Stimulated activated CD8-positive, alpha-beta memory T cell treated with anti-CD3 and anti-CD28 coated beads, Interleukin-7, amount 100 ng/mL, for 1 hour (primary cell): ENCODE measurements at places on chromosomes 4 and X.

- no peak for DNase-seq
Observed at GRCh38 chr4:80049402-80049801, 23.6 kb downstream of the ANTXR2 start.

DNA sequence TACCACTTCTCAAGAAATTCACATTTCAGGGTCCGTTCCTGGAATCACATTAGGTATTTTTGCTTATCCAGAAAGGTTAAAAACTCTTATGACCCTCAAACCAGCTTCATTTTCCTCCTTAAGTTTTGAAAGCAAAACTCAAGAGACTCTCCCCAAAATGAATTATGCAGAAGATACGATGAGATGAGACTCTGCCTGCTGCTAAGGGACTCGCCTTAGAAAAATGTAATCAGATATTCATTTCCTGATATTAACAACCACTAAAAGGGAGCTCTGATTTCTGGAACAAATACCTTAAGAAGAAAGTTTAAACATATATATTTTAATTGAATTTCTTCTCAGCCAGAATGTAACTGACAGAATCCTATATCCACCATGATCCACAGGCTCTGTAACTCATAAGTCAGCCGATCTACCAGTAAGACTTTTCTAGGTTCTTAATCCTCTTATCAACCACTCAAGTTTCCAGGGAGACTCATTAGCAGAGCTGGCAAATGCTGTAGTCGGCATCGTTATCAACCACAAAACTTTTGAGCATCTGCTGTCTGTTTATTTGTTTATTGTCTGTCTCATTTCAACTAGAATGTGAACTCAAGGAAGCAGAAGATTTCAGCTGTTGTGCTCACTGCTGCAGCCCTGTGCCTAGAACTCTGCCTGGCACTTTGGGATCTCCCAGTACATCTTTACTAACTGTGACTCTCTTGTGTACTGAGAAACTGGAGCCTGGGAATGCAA lies 112.5 kb downstream of the LDB2 start:
- no peak for DNase-seq

GRCh38 chr4:76784237-76784636 lies 113.7 kb downstream of the SOWAHB start:
- DNase-seq = no peak

- DNase-seq = no peak
Observed at GRCh38 chr4:18815081-18815778, 793.7 kb upstream of the LCORL start.

- DNase-seq = no peak
Observed at GRCh38 chrX:125709074-125709473, 389.4 kb downstream of the TEX13C start.

GRCh38 chr4:108118505-108118904 lies 50.2 kb downstream of the LEF1 start:
- DNase-seq = no peak

DNA sequence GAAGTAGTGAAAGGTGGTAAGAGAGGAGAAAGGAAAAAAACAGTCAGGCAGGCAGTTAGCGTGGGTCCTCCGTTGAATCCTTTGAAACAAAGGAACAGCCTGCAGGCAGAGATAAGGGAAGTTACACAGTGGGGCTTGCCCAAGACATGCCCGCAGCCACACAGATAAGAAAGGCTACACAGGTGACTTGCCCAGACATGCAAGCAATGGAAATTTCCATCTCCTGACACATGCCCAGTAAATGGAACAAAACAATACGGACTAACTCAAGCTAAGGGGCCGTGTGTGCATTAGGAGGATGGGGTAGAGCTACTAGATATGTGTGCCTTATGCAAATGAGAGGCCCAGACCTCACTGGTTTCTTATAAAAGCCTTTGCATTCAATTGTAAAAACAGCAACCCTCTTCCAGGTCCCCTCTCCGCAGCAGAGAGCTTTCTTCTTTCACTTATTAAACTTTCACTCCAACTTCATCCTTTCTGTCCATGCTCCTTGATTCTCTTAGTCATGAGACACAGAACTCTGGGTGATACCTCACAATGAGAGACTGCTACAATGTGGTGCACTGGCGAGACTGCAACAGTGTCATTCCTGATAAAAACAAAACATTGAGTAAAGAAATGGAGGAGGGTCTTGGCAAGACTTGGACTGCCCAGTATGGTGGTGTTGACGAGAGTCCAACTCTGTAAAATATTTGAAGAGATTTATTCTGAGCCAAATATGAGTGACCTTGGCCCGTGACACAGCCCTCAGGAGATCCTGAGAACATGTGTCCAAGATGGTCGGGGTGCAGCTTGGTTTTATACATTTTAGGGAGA lies 997.4 kb upstream of the PRKX start:
- no peak for DNase-seq

GRCh38 chr4:47863486-47863885 lies 25.6 kb upstream of the CORIN start:
- DNase-seq = no peak

DNA sequence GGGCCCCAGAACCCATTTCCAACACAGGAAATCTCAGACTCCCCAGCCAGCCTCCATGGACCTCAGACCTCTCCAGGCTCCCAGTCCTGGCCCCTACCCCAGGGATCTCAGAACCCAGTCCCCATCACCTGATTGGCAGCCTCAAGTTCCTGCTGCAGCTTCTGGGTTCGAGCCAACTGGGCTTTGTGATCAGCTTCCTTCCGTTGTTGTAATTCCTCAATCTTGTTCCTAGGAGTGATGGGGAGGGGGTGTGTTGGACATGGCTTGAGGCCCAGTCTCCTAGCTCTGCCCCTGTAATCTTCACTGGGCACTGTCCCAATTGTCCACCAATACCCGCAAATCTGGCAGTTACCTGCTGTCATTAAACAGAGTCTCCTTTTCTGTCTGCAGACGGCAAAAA lies 12.6 kb downstream of the GRIPAP1 start:
- DNase-seq = no peak

DNA sequence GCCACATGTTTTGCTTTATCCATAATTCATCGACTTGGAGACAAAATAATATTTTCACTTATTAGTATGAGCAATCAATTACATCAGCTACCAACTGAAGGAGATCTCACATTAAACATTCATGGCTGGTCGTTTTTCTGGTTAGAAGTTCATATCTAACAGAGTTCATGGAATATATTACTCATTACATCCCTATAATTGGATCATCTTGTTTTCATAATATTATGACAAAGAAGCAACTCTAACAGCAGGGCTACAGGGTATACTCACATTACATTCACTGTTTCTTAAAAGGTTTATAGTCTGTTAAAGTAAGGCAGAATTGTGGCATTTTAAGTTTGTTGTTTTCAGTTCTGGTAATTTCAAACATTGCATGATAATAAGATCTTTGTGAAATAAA lies 33.0 kb downstream of the GSTCD start:
- no peak for DNase-seq

DNA sequence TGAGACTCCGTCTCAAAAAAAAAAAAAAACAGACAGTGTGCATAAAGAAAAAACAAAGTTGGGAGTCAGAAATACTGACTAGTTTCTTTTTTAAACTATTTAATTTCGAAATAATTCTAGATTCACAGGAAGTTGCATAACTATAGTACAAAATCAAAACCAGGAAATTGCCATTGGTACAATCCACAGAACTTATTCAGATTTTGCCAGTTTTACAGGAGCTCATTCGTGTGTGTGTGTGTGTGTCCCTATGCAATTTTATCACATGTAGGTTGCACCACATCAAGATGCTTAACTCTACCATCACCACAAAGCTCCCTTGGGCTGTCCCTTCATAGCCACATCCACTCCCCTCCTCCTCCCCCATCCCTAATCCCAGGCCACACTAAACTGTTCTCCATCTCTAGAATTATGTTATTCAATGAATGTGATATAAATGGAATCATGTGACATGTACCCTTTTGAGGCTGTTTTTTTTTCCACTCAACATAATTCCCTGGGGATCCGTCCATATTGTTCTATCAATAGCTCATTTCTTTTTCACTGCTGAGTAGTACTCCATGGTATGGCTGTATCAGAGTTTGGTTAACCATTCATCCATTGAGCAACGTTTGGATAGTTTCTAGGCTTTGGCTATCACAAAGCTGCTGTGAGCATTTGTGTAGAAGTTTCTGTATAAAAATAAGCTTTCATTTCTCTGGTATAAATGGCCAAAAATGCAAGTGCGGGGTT lies 16.3 kb upstream of the DDX3X start:
- no peak for DNase-seq

GRCh38 chr4:84944947-84945346 lies 21.5 kb downstream of the WDFY3 start:
- DNase-seq = no peak

DNA sequence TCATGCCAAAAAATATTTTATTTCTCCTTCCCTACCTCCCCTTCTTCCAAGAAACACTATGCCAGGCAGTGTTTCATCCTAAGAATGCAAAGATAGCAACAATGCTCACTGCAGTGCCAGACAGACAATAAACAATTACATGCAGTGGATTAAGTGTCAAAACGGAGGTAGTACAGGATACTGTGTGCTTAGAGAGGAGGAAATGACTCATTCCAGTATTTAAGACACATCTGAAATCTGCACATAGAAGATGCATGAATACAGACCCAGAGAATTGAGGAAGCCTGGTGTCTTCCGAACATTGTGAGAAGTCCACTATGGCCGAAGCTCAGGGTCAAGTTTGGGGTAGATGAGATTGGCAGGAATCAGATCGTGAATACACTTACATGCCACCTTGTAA lies 326.4 kb downstream of the PPP3CA start:
- DNase-seq = no peak

- DNase-seq = no peak
Observed at GRCh38 chr4:188262464-188262863, 123.2 kb downstream of the TRIML1 start.

- no peak for DNase-seq
Observed at GRCh38 chr4:97752599-97752998, 390.7 kb downstream of the STPG2 start.

GRCh38 chr4:189988877-189989431 lies 38.1 kb downstream of the FRG2 start:
- no peak for DNase-seq

DNA sequence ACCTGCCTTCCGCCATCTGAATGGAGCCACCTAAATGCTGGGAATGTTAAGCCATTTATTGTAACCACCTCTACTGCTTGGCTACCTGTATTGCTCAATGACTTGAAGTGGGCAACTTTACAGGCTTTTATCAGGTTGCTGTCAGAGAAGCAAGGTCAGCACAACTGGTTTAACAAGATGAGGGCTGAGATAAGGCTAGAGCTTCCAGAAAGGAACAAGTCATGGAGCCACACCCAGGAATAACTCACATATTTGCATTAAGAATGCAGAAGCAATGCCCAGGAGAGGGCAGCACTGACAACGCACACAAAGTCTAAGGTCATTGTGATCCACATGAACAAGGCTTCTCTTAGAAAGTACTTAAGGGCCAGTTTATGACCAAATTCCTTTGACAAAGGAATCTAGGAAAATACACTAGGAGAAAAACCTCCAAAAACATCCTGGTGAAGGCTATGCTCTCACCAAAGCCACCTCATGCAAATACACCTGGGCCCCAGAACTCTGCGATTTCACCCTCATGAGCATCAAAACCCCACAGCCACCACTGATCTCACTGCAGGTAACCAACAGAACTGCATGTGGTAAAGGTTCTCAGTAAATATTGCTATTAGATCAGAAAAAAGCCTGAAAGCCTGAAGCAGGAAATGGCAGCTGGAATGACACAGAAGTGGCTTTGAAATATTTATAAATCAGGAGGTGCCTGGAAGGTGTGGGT lies 15.0 kb upstream of the STS start:
- DNase-seq = no peak

- no peak for DNase-seq
Observed at GRCh38 chr4:15233626-15234025, 194.2 kb upstream of the C1QTNF7 start.

DNA sequence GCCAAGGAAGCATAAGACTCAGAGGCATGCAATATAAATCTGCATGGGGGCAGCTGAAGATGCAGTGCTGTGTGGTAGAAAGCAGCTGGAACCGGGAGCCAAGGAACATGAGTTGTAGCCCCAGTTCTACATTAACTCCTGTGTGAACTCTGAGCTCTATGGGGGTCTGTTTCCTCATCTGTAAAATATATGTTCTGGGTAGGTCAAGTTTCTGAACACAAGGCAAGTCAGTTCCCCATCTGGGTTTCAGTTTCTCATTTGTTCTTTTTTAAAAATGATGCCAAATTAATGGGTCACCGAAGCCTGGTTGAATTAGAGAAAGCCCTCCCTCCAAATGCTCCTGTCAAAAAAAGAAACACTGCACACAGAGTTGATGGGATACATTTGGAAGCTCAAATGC lies 24.0 kb downstream of the UNC5C start:
- DNase-seq = no peak

- no peak for DNase-seq
Observed at GRCh38 chrX:10900585-10901289, 210.4 kb upstream of the HCCS start.

DNA sequence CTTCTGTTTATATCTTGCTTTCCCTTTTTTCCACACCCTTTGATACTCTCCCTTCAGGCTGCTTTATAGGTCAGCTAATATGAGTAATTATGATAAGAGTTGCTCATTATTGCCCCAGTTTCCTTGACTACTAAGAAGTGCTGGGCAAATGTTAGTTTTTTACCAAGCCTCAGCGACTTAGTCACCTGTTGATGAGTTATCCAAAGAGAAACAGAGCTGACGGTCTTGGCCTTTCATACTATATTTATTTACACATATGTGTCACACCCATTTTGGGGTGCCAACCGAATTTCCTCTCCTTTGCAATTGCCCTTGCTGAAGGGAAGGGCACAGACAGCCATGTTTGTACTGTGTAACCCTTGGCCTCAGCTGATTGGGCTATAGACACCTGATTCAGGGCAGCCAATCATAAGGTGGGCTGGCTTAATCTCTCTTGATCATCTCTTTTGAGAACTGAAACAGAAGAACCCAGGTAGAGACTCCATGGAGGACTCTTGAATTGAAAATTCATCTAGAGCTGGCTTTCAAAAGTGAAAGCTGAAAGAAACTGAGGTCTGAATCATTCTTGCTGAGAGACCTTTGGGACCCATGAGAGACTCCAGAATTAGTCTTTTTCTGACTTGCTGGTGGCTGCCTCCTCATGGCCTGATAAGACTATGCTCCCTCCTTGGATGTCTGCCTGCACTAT lies 111.7 kb upstream of the RPS6KA3 start:
- DNase-seq = no peak

GRCh38 chr4:100742045-100742444 lies 224.2 kb upstream of the EMCN start:
- no peak for DNase-seq
